CD4-positive, alpha-beta T cell treated with Interferon alpha-2 for 1 hour (primary cell): ENCODE measurements at places on chromosomes 2 and 18.

GRCh38 chr2:16090650-16091575, 150.6 kb downstream of the MYCN start:
- no peak for DNase-seq

DNA sequence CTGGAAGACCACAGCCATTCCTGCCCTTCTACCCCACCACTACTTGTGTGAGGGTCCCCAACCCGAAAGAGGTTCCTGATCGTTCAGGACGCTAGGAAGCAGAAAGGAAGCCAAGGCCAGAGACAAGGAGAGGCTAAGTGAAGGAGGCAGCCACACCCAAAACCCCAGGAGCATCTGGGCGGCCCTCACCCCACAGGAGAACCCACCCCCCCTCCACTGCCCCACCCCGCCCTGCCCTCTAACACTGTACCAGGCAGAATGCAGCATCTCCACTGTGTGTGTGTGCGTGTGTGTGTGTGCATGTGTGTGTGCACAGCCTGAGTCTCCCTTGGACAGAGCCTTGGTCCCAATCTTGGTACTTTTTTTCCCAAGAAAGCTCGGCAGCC, 207.5 kb upstream of the HAAO start:
- DNase-seq: no peak

DNA sequence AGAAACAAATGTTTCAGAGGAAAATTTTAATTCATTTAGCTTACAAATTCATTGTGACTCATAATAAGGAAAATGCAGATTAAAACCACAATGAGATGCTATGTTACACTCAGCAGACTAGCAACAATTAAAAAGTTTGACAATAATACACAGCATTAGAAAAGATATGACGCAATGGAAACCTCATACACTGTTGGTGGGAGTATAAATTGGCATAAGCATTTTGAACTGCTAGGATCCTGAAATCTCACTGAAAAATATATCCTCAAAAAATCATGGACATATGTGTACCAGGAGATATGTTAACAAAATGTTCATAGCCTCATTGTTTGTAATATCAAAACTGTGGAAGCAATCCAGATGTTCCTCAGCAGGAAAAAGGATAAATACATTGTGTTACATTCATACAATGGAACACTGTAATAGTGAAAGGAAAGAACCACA, 13.7 kb downstream of the CALCRL start:
- no peak for DNase-seq

DNA sequence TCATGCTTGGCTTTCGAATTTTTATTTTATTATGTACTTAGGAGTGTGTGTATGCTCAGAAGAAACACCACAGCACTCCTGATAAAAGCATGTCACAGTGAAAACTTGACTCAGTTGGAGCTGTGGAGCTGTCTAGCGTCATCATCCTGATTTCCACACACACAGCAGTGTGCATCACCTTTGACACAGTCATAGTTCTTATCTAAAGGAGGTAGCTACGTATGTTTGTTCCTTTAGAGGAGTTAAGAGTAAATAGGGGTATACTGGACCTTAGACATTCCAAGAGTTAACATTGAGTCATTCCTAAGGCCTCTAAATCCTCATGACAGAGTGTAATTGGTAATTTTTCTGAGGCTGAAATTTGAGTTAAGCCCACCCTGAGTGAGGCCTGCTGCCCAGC, 96.9 kb downstream of the PHLPP1 start:
- DNase-seq: no peak

GRCh38 chr2:117603567-117603966, 210.9 kb upstream of the DDX18 start:
- no peak for DNase-seq

GRCh38 chr2:11629215-11629614, 40.8 kb downstream of the NTSR2 start:
- no peak for DNase-seq

DNA sequence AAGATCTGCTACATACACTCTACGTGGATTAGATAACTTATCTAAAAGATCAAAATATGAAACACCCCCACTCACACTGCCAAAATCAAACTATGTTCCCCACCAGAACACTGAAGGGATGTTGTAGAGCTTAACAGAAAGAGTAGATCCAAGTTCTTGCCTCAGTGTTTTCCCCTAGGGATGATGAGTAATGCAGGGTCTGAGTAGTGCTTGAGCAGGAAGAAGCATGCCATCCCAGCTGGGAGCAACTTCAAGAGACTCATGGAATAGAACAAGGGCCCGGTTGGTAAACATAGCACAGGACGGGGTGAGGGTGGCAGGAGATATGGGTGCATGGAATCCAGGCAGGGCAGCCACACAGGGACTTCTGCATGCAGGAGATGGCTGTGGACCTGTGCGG, 74.3 kb downstream of the SNTG2 start:
- no peak for DNase-seq

DNA sequence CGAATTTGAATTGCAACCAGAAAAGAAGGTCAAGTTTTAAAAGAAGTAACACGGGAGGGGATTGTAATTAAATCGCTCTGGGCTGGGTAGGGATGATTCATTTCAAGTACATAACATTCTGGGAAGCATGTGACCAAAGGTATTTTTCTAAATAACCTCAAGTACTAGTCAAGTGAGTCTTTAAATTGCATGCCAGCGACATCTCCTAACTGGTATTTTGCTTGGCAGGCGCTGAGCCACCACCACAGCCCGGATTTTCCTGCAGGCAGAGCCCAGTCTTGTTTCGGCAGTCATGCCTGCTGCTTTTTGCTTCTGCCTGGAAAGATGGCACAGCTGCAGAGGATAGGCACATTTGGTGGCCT, 33.7 kb upstream of the NPAS2 start:
- DNase-seq: no peak

DNA sequence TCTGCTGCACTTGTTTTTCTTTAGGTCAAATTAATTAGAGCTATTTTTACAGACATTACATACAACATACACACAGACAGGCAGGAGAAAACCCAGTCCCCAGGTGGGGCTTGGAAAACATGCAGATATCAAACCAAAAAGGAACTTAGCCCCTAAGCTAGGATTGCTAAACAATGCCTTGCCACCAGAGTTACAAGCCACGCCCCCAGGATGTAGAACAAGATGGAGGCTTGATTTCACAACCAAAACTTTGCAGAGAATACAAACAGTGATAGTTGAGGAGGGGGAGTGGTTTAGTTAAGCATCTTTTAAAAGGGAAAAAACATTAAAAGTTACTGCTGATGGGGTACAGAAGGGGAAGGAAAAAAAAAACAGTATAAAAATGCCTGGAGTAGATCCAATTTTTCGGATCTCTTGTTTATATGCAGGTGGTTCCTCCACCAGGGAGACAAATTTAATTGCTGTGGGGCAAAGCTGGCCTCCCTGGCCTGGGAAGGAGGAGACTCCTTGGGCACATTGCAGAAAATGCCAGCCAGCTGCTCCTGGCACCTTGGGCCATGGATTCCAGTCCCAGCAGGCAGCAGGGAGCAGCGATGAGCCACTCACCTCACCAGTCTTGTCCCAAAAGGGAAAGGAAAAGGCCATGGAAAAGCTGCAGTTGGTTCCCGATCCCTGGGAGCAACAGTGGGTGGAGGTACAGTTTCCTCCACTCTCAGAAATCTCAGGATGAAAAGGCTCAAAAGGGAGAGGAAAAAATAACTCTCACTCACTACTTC, 348.4 kb upstream of the REG3G start:
- no peak for DNase-seq

DNA sequence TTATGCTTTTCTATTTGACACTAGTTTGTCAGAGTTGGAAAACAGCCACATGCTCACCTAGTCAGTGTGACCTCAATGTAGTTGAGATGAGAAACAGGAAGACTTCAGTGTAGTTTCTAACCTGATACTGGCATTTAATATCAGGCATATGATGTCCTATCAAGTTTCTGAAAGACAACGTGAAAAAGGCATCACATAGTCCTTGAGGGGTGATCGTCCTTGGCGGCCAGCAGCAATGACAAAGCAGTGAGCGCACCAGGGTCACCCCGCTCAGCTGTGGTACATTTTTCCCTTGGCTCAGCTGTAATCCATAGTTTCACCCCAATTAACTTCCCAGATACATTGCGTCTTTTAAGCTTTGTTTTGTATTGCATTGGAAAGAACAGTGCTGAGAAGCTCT, 4.3 kb downstream of the HSPE1 start:
- no peak for DNase-seq

DNA sequence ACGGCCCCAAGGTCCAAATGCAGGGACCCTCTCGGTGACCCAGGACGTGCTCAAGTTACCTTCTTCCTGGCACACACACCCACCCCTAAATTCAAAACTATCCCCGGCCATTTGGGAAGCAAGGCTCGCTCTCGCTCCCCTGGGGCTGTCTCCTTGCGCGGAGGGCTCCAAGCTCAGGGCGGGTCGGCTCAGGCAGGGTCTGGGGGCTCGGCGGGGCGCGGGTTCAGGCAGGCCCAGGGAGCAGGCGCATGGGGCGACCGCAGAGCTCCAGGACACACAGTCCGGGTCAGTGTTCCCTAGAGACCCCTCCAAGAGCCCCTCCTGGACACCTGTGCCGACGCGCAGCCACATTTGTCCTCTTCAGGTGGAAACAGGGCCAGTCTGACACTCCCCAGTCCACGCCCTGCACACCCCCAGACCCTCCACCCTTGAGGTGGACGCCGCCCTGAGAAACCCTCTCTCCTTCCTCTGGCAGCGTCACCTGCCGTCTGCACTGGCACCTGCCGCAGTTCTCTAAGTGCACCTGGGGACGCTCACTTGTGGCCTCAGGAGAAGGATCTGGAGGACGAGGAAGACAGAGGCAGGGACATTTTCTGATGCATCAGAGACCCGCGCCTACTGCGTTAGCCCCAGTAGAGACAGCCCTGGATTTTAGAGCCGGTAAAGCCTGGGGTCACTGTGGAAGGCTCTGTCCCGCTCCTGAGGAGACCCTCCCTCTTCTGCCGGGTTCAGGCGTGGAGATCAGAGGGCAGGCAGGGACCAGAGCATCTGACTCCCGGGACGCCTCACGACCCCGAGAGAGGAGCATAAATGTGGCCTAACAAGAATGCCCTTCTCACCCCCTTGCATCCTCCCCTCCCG, 138.8 kb downstream of the TWIST2 start:
- no peak for DNase-seq

GRCh38 chr2:65660340-65660739, 227.9 kb upstream of the SPRED2 start:
- DNase-seq: no peak

- no peak for DNase-seq
Observed at GRCh38 chr2:2280483-2280882, 50.6 kb downstream of the MYT1L start.
